ENCODE measurements at places on chromosomes 6 and 20. TPM values are rescaled to one million over a fixed set of nuclear protein-coding genes. Genes with fewer than 3 reads are reported as not detected.

TREML4 gene
- not detected for total RNA-seq

FAM162B gene
- total RNA-seq: 4.3 TPM

FAM209A gene
- 0.38 TPM for total RNA-seq

EGFL8 gene
- total RNA-seq: 18.3 TPM

INSM1 gene
- not detected for total RNA-seq

CASS4 gene
- total RNA-seq: 3.0 TPM

PSMB9 gene
- total RNA-seq: 56.6 TPM

PBOV1 gene
- total RNA-seq: not detected

GRCh38 chr20:62347445-62347844, 19.7 kb downstream of the LAMA5 start:
- DNase-seq: no peak

GRCh38 chr6:25085756-25086155, 150.0 kb upstream of the RIPOR2 start:
- DNase-seq: no peak

DNA sequence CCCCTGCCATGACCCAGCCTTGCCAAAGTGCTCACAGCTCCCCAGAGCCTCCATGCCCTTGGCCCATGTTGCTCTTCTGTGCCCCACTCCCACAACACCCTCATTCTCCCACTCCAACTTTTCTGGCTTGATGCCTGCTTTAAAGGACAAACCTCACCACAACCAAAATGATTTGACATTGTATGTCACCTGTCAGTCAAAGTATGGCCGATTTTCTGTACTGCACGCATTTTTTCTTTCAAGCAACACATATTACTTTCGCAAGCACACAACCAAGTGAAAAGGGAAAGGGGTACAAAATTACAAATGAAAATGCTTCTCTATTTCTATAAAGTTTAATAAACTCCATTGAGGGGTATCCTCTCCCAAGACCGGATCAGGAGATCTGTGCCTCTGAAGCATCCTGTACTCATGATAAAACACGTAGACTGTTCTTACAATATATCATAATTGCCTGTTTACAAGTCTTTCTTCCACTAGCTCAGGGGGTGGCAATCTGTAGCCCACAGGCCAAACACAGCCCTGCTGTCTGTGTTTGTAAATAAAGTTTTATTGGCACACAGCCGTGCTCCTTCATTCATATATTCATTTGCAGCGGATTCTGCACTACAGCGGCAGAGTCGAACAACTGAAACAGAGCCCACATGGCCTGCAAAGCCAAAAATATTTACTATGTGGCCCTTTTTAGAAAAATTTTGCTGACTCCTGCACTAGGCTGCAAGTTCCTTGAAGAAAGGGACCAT, 32.5 kb downstream of the SLC22A23 start:
- DNase-seq: no peak

DNA sequence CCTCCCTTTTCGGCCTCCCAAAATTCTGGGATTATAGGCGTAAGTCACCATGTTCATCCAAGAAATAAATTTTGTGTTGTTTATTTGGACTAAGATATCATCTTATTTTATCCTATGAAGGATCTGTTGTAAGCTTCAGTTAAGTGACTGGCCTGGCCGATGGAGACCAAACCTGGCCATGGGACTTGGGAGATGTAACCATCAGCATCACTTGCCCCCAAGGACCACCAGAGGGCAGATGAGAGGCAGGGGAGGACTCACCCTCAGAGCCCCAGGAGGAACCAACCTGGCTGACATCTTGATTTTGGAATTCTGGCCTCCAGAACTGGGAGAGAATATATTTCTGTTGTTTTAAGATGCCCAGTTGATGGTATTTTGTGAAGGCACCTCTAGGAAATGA, 266.7 kb downstream of the CDH26 start:
- no peak for DNase-seq

DNA sequence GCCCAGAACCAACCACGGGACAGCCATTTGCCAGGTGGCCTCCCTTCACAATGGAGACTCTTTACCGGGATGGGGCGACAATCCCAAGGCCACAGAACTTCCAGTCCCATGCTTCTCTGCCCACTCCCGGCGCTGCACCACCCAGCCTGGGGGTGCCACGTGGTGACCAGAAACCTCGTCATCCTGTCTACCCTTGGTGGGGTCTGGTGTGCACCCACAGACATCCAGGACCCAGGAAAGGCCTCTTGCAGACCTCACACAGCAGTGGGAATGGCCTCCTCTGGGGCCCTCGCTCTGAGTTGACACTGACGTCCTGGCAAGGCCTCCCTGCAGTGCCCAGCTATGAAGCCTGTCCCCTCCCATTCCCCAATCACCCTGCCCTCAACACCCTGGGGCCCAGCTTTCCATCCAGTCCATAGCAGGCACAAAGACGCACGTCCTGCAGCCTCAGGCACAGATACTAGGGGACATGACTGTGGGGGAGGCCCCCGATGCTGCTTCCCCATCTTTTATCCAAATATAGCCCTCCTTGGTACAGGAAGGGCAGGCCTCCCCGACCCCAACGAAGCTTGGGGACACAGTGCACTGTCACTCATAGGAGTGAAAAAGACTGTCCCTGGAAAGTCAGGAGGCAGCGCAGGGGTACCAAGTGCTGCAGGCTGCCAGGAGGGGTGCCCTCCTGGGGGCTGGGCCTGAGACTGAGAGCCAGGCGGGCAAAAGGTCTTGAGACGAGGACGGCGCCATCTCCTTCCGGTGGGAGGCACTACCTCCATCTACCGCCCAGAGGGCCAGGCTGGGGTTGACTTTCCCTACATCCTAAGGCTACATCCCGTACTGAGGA, 7.2 kb downstream of the CST7 start:
- DNase-seq: no peak

- DNase-seq: no peak
Observed at GRCh38 chr6:73823832-73824231, 127.8 kb downstream of the CD109 start.

- DNase-seq: peak; percentile 90
Observed at GRCh38 chr20:23776067-23776771, 25.5 kb upstream of the CST1 start.

DNA sequence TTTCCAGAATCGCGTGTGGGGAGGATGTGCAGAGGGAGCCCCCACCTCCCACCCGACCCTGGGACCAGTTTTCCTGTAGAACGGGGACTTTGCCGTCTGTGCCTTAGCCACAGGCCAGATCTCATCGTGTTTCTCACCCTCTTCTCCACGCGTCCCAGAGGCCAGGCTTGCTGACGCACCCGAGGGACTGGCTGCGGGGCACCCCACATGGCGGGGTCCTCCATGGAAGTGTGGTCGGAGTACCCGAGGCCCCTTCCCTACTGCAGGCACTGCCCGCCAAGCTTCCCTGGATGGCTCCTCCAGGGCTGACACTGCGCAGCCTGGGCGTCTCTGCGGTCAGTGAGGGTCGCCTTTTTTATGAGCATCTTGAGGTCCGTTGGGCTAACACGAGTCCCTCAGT, 346.5 kb downstream of the CDH4 start:
- peak; percentile 39 for DNase-seq

DNA sequence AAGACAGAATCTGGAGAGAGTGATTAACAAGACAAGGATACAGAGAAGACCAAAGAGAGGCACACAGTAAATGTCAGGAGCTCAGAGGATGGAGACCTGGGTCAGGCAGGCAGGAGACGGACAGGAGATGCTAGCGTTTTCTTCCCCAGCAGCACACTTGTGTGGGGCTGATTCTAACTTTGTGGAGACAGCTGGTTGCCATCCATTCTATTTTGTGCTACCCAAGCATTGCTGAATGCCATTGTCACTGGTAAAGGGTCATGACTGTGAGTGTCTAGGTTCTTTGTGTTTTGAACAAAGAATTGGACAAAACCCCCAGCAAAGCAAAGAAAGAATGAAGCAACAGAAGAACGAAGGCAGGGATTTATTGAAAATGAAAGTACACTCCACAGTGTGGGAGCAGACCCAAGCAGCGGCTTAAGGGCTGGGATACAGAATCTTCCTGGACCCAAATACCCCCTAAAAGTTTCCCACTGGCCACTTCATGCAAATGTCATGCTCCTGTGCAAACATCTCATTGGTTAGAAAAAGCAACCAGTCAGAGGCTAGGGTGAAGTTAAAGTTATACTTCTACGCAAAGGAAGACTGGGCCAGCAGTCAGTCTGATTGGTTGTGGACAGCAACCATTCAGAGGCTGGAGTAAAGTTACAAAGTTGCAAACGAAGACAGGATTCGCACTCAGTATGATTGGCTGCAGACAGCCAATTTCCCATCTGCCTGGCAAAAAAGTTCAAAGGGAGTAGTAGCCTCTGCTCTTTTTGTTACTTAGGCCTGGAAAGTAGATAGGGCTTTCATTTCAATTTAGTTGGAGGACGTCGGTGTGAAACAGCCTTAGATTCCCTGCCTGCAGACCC, 17.5 kb downstream of the PTK7 start:
- DNase-seq: no peak

DNA sequence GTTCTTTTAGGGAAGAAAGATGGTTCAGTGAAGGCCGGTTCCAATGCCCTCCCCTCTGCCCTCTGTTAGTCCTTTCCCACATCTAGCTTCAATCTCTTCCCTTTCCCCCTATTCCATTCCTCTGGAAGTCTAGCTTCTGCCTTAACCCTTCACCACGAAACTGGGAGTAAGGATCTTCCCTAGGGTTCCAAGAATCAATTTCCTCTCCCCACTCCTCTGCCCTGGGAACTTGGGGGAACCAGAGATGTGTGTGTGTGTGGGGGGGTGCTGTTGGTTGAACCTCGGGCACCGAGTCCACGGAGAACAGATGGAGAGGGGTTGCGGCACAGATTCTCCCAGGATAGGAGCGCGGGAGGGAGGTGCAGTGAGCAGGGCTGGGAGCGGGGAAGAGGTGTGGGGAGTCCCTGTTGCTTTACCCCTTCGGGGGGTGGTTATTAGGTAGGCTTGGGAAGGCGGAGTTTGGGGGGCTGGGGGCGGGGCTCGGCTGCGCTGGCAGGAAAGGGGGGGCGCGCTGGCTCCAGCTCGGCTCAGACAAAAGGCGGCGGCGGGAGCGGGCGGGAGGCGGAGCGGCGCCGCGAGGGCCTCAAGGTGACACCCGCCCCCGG, at the start of gene TMEM151B:
TMEM151B (plus strand) TSS at position 530 of the 605 bp plus-strand sequence. CDS start 293 bp downstream, outside the sequence.
- DNase-seq: no peak

DNA sequence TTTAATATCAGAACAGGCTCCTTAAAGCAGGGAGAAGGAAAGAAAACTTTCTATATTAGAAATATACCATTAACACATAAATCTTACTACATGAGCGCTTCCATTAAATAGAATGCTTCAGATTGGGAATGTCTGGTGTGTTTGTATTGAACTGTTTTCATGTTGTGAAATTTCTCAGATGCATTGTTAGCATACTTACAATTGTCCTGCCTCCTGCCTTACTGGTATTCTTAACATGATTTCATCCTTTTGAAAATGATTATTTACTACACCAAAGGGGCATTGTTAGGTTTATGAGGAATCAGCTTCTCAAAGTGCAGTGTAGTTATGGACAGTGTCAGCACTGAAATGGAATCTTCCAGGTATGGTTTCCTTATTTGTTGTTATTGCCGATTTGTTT, 145.6 kb downstream of the MTFR2 start:
- DNase-seq: no peak
